ENCODE measurements at places on chromosomes 1 and 21.

DNA sequence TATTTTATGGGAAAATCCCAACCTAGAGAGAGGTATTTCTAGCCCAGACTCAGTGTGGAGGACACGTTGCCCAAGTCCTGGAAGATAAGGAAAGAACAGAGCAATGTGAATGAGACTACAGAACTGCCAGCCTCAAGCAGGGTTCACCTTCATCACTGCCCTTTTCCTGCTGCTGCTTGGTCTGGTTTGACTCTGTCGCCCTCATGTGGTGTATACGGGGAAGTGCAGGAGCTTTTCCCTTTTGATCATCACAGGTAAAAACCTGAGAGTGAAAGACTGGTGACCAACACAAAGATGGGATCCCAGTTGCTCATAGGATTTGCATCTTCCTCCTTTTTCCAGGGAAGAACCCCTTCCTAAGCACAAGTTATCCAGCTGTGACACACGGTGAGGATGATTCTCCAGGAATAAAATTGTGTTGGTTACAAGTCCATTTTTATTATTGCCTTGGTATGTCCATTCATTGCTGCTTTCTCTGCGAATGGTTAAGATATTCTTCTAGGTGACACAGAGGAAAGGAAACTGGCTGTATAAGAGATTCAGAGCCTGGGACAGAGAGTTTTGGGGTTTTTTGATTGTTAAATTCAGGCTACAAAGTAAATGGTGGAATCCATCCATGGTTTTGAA lies 89.5 kb upstream of the CD53 start:
- no peak for DNase-seq

- DNase-seq: no peak
Measured at GRCh38 chr1:205774198-205775014, 876 bp downstream of the RAB29 start.

GRCh38 chr1:240385985-240386978 lies 225.7 kb downstream of the GREM2 start:
- no peak for DNase-seq

GRCh38 chr1:66359269-66359668 lies 174.7 kb upstream of the SGIP1 start:
- DNase-seq: no peak

DNA sequence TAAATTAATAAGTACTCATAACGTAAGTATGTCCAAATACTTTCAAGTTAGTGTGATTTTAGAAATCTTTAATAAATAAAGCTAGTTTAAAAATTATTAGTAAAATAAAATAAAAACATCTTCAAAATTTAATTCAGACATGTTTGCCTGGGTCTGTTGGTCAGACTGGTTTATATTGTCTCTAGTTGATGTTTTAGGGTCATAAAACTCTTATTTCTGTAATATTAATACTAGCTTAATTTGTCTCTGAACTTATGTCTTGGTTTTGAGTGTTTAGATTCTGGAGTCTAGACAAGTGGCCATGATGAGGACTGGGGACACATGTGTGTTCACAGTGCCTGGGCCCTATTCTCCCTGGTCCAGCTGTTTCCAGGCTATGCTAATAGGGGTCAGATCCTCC lies 184.5 kb upstream of the TNR start:
- no peak for DNase-seq
